NAMALWA (cell line): ENCODE measurements at places on chromosomes 3 and 15.

- DNase-seq, result no peak
Observed at GRCh38 chr3:64992530-64993285, 304.9 kb upstream of the ADAMTS9 start.

GRCh38 chr3:47411696-47412452 lies 31.1 kb downstream of the PTPN23 start:
- DNase-seq, result no peak

- DNase-seq, result peak; percentile 48
Observed at GRCh38 chr3:33834096-33834453, 35.6 kb downstream of the PDCD6IP start.

- no peak for DNase-seq
Observed at GRCh38 chr3:176595307-176595706, 602.0 kb downstream of the TBL1XR1 start.

- DNase-seq, result no peak
Observed at GRCh38 chr15:83582381-83582780, 71.5 kb upstream of the ADAMTSL3 start.

- no peak for DNase-seq
Observed at GRCh38 chr3:40019376-40019775, 210.0 kb downstream of the MYRIP start.

GRCh38 chr3:27311400-27311799 lies 57.8 kb downstream of the NEK10 start:
- no peak for DNase-seq
